ENCODE measurements at places on chromosomes 7 and 10. TPM values are rescaled to one million over a fixed set of nuclear protein-coding genes. Genes with fewer than 3 reads are reported as not detected.
A peak's percentile ranks its signal among the peaks of the same experiment; 100 is the strongest.

- H3K4me1 ChIP-seq, result peaks cover 14% of the 10 kb centered on the region
- H3K4me3 ChIP-seq, result peak within 1 kb of the TSS; percentile 62
- no peaks in the 10 kb centered on the region for H3K27me3 ChIP-seq
- DNase-seq, result no peak
These were observed at the start of gene HACD1 for GRCh38 chr10:17617031-17617911. HACD1 (minus strand) TSS chr10:17617374; CDS start chr10:17617339, 35 bp downstream.

- no peaks in the 10 kb centered on the region for H3K4me1 ChIP-seq
- DNase-seq, result no peak
- no peak overlapping the region for H3K4me3 ChIP-seq
- no peak overlapping the region for H3K27ac ChIP-seq
- no peaks in the 10 kb centered on the region for H3K36me3 ChIP-seq
These were observed 582.6 kb downstream of the CALN1 start for GRCh38 chr7:71829515-71829914.

The OPN1SW gene
- not detected for polyA plus RNA-seq

DNA sequence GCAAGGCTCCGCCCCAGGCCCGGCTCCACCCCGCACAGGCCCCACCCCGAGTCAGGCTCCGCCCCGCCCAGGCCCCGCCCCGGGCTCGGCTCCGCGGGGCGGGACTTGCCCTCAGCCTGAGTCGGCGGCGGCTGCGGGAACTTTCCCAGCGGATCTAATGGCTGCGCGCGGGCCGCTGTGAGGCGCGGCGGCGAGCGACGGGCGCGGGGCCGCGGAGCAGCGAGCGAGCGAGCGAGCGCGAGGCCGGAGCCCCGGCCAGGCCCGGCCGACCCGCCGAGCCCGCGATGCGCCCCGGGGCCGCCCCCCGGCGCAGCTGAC is at the start of gene INPP5A:
INPP5A (plus strand) TSS at position 104 of the 318 bp plus-strand sequence. CDS start 310 bp downstream, outside the sequence.
- H3K27ac ChIP-seq, result peak within 1 kb of the TSS; percentile 20
- no peaks in the 10 kb centered on the region for H3K36me3 ChIP-seq
- DNase-seq, result no peak
- peak within 1 kb of the TSS; percentile 67 for H3K4me3 ChIP-seq
- H3K27me3 ChIP-seq, result no peaks in the 10 kb centered on the region

GRCh38 chr7:70266186-70266585 is 667.9 kb downstream of the AUTS2 start:
- DNase-seq, result no peak
- no peak overlapping the region for H3K4me3 ChIP-seq
- no peak overlapping the region for H3K27ac ChIP-seq
- no peaks in the 10 kb centered on the region for H3K27me3 ChIP-seq
- no peaks in the 10 kb centered on the region for H3K36me3 ChIP-seq
- H3K4me1 ChIP-seq, result no peaks in the 10 kb centered on the region

GRCh38 chr7:36277249-36277542 is 112.5 kb upstream of the ANLN start:
- peaks cover 4% of the 10 kb centered on the region for H3K27me3 ChIP-seq
- no peak overlapping the region for H3K27ac ChIP-seq
- peaks cover 5% of the 10 kb centered on the region for H3K4me1 ChIP-seq
- H3K4me3 ChIP-seq, result no peak overlapping the region
- no peak for DNase-seq
- no peaks in the 10 kb centered on the region for H3K36me3 ChIP-seq

DNA sequence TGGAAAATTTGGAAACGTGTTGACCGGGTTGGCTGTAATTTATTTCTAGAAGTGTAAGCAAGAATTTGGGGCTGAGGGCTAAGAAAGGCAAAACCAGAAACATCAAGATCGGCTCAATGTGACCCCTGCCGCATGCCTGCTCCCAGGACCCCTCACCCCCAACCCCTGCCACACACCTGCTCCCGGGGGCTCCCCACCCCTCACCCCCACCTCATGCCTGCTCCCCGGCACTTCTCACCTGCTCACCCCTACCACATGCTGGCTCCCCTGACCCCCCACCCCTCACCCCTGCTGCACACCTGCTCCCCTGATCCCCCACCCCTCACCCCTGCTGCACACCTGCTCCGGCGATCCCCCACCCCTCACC is 19.0 kb upstream of the CFAP46 start:
- peaks cover 11% of the 10 kb centered on the region for H3K4me1 ChIP-seq
- no peaks in the 10 kb centered on the region for H3K36me3 ChIP-seq
- peaks cover 15% of the 10 kb centered on the region for H3K27me3 ChIP-seq
- H3K4me3 ChIP-seq, result no peak overlapping the region

DNA sequence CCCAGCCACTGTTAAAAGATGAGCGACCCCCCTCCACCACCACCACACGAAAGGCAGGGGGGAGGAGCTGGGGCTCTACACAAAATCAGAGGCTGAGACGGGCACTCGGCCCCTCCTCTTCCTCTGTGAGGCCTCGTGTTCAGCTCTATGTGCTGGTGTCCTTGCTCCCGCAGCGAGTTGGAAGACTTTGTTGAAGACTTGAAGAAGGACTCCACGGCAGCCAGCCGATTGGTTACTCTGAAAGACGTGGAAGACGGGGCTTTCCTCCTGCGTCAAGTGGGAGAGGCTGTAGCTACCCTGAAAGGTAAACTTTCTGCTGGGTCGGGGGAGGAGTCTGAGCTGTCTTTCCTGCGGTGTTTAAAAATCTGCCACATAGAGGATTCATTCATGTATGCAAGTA is 203.7 kb downstream of the ARHGAP21 start:
- no peaks in the 10 kb centered on the region for H3K4me1 ChIP-seq
- no peak overlapping the region for H3K27ac ChIP-seq
- no peak for DNase-seq

GRCh38 chr7:91034459-91035368 is 229.5 kb upstream of the FZD1 start:
- no peak overlapping the region for H3K4me3 ChIP-seq
- H3K4me1 ChIP-seq, result no peaks in the 10 kb centered on the region
- H3K27ac ChIP-seq, result no peak overlapping the region

The TBX20 gene
- not detected for polyA plus RNA-seq

DNA sequence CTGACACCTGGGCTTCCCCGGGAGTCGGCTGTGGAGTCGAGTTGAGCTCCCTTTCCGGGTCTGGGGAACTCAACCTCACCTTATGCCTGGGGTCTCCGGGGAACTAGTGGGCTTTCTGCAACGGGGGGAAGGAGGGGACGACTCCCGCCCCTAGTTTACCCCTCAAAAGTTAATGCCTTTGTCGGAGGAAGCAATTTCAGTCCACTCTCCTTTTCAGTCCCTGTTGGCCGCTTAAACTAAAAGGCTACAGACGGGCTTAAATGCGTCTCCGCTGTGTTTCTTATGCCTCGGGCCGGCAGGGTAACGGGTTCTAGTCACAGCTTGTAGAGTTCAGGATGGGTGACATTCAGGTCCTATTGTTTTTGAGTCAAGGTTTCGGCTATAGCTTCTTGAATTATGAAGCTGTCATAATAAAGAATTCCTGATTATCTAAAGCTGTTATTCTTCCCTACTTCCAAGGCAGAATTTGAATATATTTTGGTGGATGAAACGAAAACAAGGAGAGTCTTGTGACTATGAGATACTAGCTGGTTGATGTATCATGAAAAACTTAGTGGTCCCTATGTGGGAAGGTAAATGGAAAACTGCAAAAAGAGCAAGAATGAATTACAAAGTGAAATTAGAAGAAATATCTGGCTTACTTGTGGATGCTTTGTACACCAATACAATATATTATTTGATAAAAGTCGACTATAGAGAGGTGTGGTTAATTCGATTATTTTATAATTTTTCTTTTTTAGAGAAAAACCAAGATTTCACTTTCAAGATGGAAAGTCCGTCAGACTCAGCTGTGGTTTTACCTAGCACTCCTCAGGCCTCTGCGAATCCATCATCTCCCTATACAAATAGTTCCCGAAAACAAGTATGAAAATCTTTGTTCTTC is 495 bp downstream of the SFR1 start:
- H3K36me3 ChIP-seq, result no peaks in the 10 kb centered on the region
- H3K27me3 ChIP-seq, result no peaks in the 10 kb centered on the region
- H3K27ac ChIP-seq, result peak overlapping the region; percentile 92
- H3K4me1 ChIP-seq, result peaks cover 42% of the 10 kb centered on the region
- peak overlapping the region; percentile 89 for H3K4me3 ChIP-seq

DNA sequence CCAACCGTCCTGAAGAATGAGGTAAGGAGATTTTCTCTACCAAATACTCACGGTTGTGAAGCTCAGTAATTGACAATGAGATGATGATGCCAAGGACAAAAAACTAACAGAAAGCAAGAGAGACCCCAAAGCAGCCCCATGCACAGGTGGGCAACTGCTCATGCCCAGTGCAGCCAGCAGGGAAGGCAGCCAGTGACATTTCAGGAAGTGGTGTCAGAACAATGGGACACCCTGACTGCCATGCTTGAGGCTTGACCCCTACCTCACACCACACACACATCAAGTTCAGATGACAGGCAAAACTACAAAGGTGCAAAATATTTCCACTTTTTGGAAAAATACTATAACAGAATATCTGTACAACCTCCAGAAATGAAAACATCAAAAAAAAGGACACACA is 66.9 kb downstream of the CFAP46 start:
- no peaks in the 10 kb centered on the region for H3K36me3 ChIP-seq
- no peak overlapping the region for H3K27ac ChIP-seq
- H3K27me3 ChIP-seq, result peaks cover 28% of the 10 kb centered on the region

GRCh38 chr10:25758041-25758457 is 176.0 kb upstream of the MYO3A start:
- no peaks in the 10 kb centered on the region for H3K36me3 ChIP-seq
- DNase-seq, result no peak
- no peaks in the 10 kb centered on the region for H3K4me1 ChIP-seq
- H3K27ac ChIP-seq, result no peak overlapping the region
- H3K4me3 ChIP-seq, result no peak overlapping the region

GRCh38 chr7:36985866-36986400 is 261.6 kb upstream of the AOAH start:
- H3K27me3 ChIP-seq, result peaks cover 7% of the 10 kb centered on the region
- no peak overlapping the region for H3K27ac ChIP-seq
- DNase-seq, result no peak
- no peaks in the 10 kb centered on the region for H3K4me1 ChIP-seq
- H3K36me3 ChIP-seq, result no peaks in the 10 kb centered on the region

- DNase-seq, result no peak
- no peaks in the 10 kb centered on the region for H3K27me3 ChIP-seq
- no peak overlapping the region for H3K27ac ChIP-seq
- H3K36me3 ChIP-seq, result no peaks in the 10 kb centered on the region
- peaks cover 12% of the 10 kb centered on the region for H3K4me1 ChIP-seq
- H3K4me3 ChIP-seq, result no peak overlapping the region
These were observed 19.1 kb downstream of the MXI1 start for GRCh38 chr10:110226543-110226925.

The GJD4 gene
- not detected for polyA plus RNA-seq

GRCh38 chr10:26555719-26556368 is 117.7 kb downstream of the APBB1IP start:
- no peak for DNase-seq
- H3K36me3 ChIP-seq, result no peaks in the 10 kb centered on the region
- no peak overlapping the region for H3K4me3 ChIP-seq
- no peaks in the 10 kb centered on the region for H3K4me1 ChIP-seq
- no peaks in the 10 kb centered on the region for H3K27me3 ChIP-seq

The RBM20 gene
- 0.04 TPM for polyA plus RNA-seq

DNA sequence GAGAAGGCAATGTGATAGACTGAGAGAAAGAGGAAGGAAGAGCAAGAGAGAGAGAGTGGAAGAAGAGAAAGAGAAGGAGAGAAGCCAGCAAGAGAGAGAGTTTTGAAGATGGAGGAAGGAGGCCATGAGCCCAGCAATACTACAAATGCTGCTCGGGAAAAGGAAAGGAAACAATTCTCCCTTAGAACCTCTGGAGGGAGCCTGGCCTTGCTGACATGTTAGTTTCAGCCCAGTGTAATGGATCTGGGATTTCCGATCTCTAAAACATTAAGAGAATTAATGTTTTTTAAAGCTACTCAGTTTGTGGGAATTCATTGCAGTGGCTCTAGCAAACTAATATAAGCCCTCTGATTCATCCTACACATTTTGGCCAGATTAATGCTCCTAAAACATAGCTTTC is 206.8 kb upstream of the MTPN start:
- H3K36me3 ChIP-seq, result no peaks in the 10 kb centered on the region
- H3K4me3 ChIP-seq, result no peak overlapping the region
- H3K27ac ChIP-seq, result no peak overlapping the region
- no peaks in the 10 kb centered on the region for H3K4me1 ChIP-seq

The EGFR gene
- 109 TPM for polyA plus RNA-seq

- H3K4me3 ChIP-seq, result no peak overlapping the region
- no peak overlapping the region for H3K27ac ChIP-seq
- no peak for DNase-seq
- no peaks in the 10 kb centered on the region for H3K36me3 ChIP-seq
- H3K4me1 ChIP-seq, result no peaks in the 10 kb centered on the region
These were observed 447.8 kb upstream of the C7orf33 start for GRCh38 chr7:148142660-148143248.

GRCh38 chr7:128167791-128168666 is 73.0 kb upstream of the LEP start:
- H3K4me1 ChIP-seq, result peaks cover 23% of the 10 kb centered on the region
- no peak overlapping the region for H3K4me3 ChIP-seq
- no peaks in the 10 kb centered on the region for H3K36me3 ChIP-seq
- H3K27ac ChIP-seq, result no peak overlapping the region

The PRR15 gene
- 1.8 TPM for polyA plus RNA-seq

- no peaks in the 10 kb centered on the region for H3K4me1 ChIP-seq
- no peaks in the 10 kb centered on the region for H3K36me3 ChIP-seq
- no peaks in the 10 kb centered on the region for H3K27me3 ChIP-seq
- no peak overlapping the region for H3K27ac ChIP-seq
- H3K4me3 ChIP-seq, result no peak overlapping the region
These were observed 19.6 kb upstream of the GIMAP2 start for GRCh38 chr7:150665896-150666295.

DNA sequence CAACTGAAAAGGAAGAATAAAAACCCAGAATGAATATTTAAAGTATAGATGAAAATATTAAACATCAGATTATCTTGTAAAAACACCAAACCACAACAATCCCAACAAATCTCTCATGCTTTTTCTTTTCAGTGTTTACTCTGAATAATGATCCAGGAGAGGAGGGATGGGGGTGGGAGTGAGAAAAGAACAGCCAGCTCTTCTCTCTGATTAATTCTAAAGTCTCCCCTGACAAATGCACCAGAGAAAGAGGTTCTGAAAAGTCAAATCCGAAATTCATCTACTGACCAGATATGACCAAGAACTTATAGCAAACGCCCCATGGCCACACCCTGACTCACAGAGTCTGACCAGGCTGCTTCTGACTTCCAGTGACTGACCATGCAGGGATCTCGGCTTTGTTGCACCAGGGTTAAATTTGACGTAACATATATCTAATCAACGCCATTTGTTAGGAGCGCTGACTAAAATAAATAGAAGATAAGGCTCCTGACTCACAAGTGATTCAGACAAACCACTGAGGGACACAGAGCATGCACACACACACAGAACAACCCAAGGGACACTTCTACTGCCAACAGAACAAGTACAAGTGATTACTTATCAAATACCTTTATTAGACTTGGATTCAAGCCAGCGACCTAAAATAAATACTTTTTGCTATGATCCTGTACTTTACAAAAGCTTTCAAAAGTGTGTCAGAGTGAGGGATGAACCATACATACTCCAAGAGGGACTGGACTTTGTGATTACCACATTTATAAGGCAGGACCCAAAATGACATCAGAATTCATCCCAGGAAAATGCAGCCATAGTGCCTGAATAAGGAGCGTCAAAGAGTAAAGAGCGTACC is 9.3 kb upstream of the SPOCK2 start:
- DNase-seq, result no peak
- H3K27me3 ChIP-seq, result no peaks in the 10 kb centered on the region
- no peak overlapping the region for H3K4me3 ChIP-seq
- H3K27ac ChIP-seq, result no peak overlapping the region
- peaks cover 15% of the 10 kb centered on the region for H3K4me1 ChIP-seq
- peaks cover 8% of the 10 kb centered on the region for H3K36me3 ChIP-seq

The PNLIPRP1 gene
- not detected for polyA plus RNA-seq

- H3K27ac ChIP-seq, result no peak overlapping the region
- H3K36me3 ChIP-seq, result no peaks in the 10 kb centered on the region
- H3K27me3 ChIP-seq, result no peaks in the 10 kb centered on the region
- peaks cover 6% of the 10 kb centered on the region for H3K4me1 ChIP-seq
These were observed 110.6 kb upstream of the EFCAB10 start for GRCh38 chr7:105691680-105692564.
